ENCODE measurements at places on chromosomes 1 and 21.

- no peak for DNase-seq
Measured at GRCh38 chr21:38173276-38174035, 83.3 kb upstream of the KCNJ15 start.

DNA sequence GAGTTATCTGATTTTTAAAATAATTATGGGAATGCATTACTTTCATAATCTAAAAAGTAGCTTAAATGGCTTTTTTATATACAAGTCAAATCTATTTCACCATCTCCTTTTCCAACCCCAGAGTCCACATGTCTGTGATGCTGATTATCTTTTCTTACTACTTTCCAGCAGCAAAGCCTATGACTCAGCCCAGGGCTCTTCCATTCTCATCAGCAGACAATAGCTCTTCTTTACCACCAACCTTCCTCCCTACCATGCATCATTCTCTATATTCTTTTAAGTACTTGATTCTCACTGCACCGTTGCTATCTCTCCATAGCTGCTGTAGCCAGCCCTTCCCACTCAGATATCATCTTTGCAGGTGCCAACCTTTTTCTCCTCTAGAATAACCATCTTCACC lies 61.3 kb downstream of the OVGP1 start:
- DNase-seq, result peak; percentile 30

GRCh38 chr1:109971559-109971958 lies 13.0 kb upstream of the AHCYL1 start:
- no peak for DNase-seq

GRCh38 chr1:43947874-43948437 lies 1.2 kb downstream of the IPO13 start:
- no peak for DNase-seq

GRCh38 chr1:172976222-172977041 lies 74.3 kb downstream of the TNFSF18 start:
- peak; percentile 84 for DNase-seq

DNA sequence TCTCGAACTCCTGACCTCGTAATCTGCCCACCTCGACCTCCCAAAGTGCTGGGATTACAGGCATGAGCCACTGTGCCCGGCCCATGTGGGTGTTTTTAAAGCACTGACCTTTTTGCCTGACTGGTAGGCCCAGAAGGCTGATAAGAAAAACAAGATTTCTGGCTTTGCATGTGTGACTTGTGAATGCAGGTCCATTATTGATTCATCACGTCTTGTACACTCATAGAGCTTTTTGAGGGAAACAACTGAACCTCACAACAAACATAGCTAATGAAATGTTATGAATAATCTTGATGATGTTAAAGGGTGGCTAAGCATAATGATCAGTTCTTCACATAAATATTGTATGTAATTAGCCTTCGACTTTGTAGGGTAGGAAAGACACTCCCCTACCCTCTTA lies 140.9 kb upstream of the UBE2U start:
- no peak for DNase-seq

DNA sequence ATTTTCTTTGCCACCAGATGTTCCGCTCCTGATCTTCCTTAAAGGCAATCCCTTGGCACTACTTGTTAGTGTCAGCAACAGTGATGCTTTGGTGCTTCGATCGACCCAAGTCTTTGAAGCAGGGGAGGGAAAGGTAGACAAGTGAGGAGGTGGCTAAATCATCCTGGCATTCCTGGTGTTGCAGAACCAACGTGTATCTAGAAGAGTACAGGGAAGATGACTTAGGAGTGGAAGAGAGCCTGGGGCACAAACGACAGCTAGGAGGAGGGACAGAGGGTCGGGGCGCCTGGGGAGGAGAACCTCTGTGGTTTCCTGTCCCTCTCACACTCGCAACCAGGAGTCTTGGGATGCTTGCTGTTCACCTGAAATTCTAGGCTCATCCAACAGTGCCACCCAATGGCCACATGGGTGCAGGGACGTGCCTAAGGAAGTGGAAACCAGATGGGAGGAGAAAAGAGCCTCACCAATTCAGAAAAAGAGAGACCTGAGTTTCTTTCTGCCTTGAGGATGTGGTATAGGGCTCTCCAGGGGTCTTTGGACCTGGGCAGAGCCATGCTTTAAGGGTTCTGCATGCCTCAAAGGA lies 9.5 kb upstream of the KCNA2 start:
- DNase-seq, result peak; percentile 63

DNA sequence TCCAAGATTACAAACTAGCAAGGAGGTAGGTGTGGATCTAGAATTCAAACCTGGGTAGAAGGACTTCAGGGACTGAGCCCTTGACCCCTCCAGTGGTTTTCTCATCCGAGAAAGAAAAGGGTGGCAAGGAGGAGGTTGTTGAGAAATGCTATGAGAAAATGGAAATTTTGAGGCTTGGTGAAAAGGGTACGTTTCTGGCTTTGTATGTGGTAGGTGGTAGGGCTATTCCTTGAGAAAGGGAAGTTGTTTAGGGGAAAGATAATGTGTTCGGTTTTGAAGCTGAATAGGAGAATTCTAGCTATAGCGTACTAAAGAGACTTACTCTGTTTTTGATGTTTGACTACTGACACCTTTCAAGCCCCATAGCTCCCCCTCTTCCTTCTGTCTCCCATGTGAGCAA lies 133.8 kb downstream of the CNIH3 start:
- DNase-seq, result no peak

GRCh38 chr1:25529518-25530185 lies 13.8 kb upstream of the LDLRAP1 start:
- DNase-seq, result no peak

DNA sequence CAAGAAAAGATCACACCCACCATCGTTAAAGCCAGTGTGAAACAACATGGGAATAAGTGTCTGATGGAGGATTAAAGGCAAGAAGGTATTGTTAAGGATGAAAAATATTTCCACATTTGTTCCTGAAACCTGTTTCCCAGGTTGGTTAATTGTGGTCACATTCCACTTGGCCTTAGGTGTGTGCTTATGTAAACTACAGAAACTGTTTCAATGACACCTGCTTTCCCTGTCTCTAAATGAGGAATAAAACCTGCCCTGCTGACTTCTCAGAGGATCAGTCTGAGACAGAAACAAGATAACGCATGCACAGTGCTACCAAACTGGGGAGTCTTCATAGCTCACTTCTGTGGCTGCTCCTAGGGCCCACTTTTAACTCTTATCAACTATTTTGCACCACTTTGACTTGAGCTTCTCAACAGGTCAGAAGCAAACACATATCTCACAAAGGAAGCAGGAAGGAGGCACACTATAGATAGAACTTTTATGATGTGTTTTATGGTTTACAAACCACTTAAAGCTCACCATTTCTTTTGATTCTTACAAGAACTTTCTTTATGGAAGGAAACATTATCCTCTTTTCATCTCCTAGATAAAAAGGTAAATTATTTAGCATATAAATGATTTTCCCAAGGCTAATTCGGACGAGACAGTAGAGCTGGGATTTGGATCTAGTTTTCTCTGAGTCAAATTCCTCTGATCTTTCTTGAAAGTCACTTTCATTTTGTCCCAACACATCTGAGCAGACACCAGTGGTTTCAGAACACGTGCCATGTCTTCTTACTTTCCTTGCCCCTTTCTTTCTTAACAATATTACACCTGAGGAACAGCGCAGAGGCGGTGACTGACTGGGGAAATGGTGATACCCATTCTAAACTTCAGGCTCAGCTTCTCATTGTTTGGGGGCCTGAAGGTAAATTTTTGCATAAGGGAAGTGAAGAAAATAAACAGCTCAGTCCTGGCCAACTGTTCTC lies 33.4 kb downstream of the CYP2J2 start:
- no peak for DNase-seq

DNA sequence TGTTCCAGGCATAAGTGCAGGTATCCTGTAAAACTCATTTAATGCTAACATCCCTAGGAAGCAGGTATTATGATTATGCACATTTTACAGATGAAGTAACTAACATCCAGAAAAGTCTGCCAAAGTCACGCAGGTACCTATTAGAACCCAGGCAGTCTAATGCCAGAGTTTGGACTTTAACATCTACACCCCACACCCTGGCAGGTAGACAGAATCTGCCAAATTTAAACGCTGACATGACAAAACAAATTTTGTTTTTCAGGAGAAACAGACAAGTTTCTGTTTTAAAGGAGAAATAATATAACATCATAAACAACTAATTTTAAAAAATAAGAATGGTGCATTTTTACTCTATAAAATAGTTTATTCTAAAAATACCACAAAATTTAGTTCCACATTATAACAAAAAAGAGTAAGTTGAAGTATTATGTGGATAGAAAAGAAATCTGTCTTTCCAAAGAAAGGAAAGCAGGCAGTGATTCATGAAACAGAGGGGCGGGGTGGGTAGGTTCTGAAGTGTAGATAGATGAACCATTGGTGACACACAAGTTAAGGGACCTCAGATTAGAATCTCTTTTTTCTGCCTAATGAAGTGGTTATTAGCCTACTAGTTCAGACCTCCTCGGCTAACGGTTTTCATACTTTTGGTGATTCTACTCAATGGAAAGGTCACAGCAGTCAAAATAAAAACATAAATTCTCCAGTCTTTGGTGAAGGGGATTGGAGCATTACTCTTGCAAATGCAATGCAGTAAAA lies 1.7 kb downstream of the ASPM start:
- DNase-seq, result peak; percentile 60

- no peak for DNase-seq
Measured at GRCh38 chr1:115652236-115652788, 10.5 kb downstream of the VANGL1 start.

- no peak for DNase-seq
Measured at GRCh38 chr1:187474336-187474735, 645.6 kb downstream of the PLA2G4A start.

DNA sequence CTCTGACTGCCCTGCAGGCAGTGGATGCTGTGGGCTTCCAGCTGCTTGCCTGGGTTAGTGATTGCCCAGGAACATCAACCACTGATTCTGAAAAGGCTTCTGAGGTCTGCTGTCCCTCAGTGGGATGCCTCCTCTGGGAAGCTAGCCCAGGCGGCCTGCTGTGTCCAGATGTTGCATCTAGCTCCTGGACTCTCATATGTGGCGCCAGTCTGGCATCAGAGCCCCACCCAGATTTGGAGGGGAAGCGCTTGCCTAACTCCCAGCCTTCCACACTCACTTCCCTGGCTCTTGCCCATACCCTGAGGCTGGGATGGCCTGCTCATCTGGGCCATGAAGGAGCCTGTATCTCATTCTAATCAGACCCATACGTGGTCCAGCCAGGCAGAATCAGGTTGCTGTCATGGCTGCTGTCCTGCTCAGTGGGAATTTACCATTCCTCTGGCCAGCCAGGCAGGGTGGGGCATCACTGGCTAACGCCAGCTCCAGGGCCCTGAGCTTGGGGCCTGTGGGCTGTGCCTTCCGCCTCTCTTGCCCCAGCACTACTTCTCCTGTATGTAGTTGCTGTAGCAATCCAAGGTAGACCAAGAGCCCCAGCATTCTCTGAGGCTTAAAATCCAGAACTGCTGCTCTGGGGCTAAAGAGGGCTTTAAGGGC lies 4.1 kb downstream of the CSF1 start:
- DNase-seq, result peak; percentile 66

DNA sequence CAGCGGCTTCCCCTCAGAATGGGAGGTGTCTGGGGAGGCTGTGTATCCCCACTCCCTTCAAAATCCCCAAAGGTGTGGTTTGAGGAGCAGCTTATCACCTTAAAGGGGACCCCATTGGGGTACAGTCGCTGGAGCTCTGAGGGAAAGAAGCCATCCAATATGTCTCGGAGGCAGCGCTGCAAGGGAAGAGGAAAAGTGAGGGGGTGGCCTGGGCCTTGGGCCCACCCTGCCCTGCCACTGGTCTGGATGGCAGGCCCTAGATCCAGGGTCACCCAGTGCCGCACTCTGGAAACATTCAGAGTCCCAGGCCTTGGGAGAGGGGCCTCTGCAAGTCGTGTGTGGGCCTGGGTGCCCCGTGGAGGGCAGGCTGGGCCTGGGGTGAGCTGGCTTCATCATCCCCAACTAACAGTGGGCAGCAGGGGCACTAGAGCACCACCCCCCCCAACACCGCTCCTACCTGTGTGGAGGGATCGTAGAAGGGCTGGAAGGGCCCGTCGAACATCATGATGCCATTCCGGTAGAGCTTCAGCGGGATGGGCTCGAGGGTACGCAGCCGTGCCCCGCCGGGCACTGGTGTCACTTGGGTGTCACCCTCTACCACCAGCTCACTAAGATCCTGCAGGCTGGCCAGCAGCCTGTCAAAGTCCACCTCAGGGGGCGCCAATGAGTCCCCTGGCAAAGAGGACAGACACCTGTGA lies 5.6 kb downstream of the SH3BGRL3 start:
- no peak for DNase-seq

DNA sequence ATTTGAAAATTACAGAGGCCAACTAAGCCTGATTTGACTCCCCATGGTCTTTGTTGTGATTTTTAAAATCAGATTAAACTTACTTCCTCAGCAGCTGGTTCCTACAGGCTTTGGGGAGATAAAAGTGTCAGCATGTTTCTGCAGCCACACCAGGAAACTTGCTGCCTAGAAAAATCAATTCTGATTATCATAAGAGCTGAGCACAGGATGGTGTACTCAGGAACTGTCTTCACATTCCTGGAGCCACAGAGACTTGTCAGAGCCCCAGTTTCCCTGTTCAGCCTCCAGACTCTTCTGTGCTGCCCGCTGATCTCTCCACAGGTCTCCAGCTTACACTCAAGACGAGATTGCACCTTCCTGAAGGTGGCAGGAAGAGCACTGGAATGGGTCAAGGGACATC lies 23.9 kb downstream of the RAB3B start:
- DNase-seq, result no peak

- DNase-seq, result peak; percentile 68
Measured at GRCh38 chr1:206814716-206815341, 42.5 kb upstream of the IL10 start.

DNA sequence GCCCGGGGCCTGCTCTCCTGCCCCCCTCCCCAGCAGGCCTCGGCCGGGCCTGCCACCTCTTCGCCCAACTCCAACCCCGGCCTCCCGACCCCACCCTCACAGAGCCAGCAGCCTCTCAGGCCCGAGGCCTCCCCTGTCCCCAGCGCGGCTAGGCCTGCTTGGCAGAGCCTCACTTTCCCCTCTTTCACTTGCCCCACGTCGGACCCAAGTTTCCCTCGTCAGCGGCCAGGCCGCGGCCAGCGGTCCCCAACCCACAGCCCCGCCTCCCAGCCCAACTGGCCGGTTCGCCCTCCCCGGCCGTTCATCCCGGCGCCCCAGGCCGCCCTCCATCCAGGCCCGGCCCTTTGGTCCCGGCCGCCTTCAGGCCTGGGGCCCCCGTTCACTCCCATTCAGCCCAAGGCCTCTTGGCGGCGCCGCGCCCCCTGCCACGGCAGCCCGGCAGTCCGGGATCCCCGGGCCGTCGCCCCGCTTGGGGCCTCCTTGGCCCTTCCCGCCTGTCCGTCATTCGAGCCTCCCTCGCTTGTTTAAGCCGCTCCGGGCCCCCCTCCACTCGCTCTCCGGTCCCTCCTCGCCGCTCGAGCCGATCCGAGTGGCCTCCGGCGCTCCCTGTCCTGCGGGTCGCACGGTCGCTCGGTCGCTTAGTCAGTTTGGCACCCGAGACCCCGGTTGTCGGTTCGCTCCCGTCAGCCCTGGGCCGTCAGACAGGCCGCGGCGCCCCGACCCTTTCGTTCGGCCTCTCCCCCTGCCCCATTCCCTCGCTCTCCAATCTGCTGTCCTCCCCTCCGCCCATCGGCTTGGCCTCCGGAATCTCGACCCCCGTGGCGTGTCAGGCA lies 1.4 kb downstream of the LRRC41 start:
- DNase-seq, result peak; percentile 14

- no peak for DNase-seq
Measured at GRCh38 chr1:193540511-193540910, 354.1 kb upstream of the B3GALT2 start.
